ENCODE measurements at places on chromosomes 7 and 10. TPM values are rescaled to one million over a fixed set of nuclear protein-coding genes. Genes with fewer than 3 reads are reported as not detected.

SRRM3 gene
- 5.6 TPM for total RNA-seq

TFEC gene
- total RNA-seq: 0.10 TPM

CTTNBP2 gene
- 0.39 TPM for total RNA-seq

APBB1IP gene
- 11.1 TPM for total RNA-seq
